Activated naive CD8-positive, alpha-beta T cell treated with anti-CD3 and anti-CD28 coated beads for 36 hours (primary cell): ENCODE measurements at places on chromosomes 5 and 9. TPM values are rescaled to one million over a fixed set of nuclear protein-coding genes. Genes with fewer than 3 reads are reported as not detected.
A peak's percentile ranks its signal among the peaks of the same experiment; 100 is the strongest.

DNA sequence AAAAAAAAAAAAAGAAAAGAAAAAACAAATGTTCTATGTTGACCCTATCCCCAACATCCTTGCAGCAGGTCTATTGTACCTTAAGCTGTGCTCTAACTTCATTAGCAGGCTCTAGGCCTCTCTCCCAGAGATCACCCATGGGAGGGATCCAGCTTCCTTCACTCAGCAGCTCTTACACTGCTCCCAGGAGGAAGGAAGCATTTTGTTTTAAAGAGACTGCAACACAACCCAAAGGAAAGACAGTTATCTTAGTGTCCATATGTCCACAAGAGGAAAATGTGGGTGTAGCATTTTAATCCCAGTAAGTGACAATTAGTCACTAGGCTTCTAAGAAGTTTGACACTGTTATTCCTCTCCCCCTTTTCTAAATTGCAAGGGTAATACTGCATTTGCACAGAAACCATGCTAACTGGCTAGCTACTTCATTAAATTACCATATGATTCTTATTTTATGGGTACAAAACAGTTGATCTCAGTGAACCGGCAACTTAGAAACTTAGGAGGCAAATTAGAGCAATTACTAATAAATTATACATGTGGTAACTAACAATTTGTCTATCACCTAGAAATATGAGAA lies 58.8 kb downstream of the MARCHF3 start:
- peaks cover 4% of the 10 kb centered on the region for H3K36me3 ChIP-seq
- H3K4me1 ChIP-seq: peaks cover 32% of the 10 kb centered on the region
- no peak for DNase-seq
- H3K4me3 ChIP-seq: no peak overlapping the region
- H3K27me3 ChIP-seq: no peaks in the 10 kb centered on the region

- no peak overlapping the region for H3K27ac ChIP-seq
- peak; percentile 40 for DNase-seq
- peaks cover 48% of the 10 kb centered on the region for H3K27me3 ChIP-seq
- no peak overlapping the region for H3K4me3 ChIP-seq
- peaks cover 14% of the 10 kb centered on the region for H3K4me1 ChIP-seq
Observed at GRCh38 chr9:21294364-21294774, 10.7 kb downstream of the IFNA5 start.

DNA sequence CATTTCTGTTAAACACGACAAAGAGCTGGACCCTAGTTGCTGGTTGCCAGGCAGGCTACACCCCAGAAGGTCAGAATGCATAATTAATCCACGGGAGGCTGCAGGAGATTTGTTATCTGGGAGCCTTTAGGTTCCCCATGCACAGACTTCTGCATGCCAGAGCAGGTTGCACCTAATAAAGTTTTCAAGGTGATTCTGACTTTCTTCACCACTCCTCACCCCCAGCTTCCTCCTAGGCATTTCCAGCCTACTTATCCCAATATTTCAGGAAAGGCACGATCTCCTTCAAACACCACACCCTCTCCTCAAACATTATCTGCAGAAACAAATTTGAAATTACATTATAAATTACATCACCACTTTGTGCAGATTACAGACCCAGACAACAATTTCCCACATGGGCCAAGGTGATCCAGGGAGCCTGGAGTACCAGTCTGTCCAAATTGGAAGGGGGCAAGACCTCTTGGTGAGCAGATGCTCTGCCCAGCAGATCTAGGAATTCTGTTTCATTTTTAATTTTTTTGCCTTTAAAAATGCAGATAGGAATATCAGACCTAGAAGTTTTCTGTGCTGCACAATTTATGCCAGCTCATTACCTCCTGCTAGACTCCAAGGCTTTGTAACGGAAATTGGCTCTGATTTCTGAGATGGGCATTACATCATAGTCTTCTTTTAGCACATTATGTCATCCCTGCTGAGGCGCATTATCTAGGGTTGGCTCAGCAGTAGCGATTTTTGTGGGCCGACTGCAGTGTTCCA lies 363.4 kb upstream of the SLC30A5 start:
- DNase-seq: no peak
- H3K4me1 ChIP-seq: peaks cover 3% of the 10 kb centered on the region
- no peaks in the 10 kb centered on the region for H3K27me3 ChIP-seq
- H3K27ac ChIP-seq: no peak overlapping the region
- no peaks in the 10 kb centered on the region for H3K36me3 ChIP-seq

Gene PITX1
- total RNA-seq: not detected

- peaks cover 14% of the 10 kb centered on the region for H3K36me3 ChIP-seq
- peak overlapping the region; percentile 92 for H3K27ac ChIP-seq
- peaks cover 54% of the 10 kb centered on the region for H3K4me1 ChIP-seq
- peaks cover 11% of the 10 kb centered on the region for H3K27me3 ChIP-seq
Observed at GRCh38 chr9:129626625-129627284, 792 bp downstream of the NTMT1 start.

DNA sequence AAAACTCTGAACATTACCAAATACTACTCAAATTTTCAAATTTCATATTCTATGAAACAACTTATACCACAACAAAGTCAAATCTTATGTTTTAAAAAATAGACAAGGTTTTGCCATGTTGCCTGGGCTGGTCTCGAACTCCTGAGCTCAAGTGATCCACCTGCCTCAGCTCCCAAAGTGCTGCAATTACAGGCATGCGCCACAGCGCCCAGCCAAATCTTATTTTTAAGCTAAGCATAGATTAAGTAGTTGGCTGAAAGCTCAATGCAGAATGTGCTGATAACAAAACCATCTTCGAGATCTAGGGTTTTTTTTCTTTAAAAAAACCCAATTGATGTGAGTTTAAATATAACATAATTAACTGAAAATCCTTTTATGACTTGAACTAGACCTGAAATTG lies 6.4 kb downstream of the LMBRD2 start:
- no peak overlapping the region for H3K4me3 ChIP-seq
- peaks cover 23% of the 10 kb centered on the region for H3K4me1 ChIP-seq
- no peaks in the 10 kb centered on the region for H3K27me3 ChIP-seq
- no peak overlapping the region for H3K27ac ChIP-seq

- no peak overlapping the region for H3K4me3 ChIP-seq
- H3K4me1 ChIP-seq: no peaks in the 10 kb centered on the region
- no peak for DNase-seq
- no peaks in the 10 kb centered on the region for H3K36me3 ChIP-seq
- H3K27me3 ChIP-seq: no peaks in the 10 kb centered on the region
- no peak overlapping the region for H3K27ac ChIP-seq
Observed at GRCh38 chr5:172342918-172343317, 59.4 kb upstream of the UBTD2 start.

GRCh38 chr5:95102080-95102479 lies 182.8 kb downstream of the MCTP1 start:
- no peak overlapping the region for H3K27ac ChIP-seq
- H3K36me3 ChIP-seq: no peaks in the 10 kb centered on the region
- no peaks in the 10 kb centered on the region for H3K4me1 ChIP-seq
- no peaks in the 10 kb centered on the region for H3K27me3 ChIP-seq
- no peak for DNase-seq

GRCh38 chr5:88884608-88884877 lies 1.6 kb upstream of the MEF2C start:
- H3K4me1 ChIP-seq: peaks cover 33% of the 10 kb centered on the region
- H3K27ac ChIP-seq: no peak overlapping the region
- H3K36me3 ChIP-seq: no peaks in the 10 kb centered on the region
- peak overlapping the region; percentile 88 for H3K4me3 ChIP-seq

DNA sequence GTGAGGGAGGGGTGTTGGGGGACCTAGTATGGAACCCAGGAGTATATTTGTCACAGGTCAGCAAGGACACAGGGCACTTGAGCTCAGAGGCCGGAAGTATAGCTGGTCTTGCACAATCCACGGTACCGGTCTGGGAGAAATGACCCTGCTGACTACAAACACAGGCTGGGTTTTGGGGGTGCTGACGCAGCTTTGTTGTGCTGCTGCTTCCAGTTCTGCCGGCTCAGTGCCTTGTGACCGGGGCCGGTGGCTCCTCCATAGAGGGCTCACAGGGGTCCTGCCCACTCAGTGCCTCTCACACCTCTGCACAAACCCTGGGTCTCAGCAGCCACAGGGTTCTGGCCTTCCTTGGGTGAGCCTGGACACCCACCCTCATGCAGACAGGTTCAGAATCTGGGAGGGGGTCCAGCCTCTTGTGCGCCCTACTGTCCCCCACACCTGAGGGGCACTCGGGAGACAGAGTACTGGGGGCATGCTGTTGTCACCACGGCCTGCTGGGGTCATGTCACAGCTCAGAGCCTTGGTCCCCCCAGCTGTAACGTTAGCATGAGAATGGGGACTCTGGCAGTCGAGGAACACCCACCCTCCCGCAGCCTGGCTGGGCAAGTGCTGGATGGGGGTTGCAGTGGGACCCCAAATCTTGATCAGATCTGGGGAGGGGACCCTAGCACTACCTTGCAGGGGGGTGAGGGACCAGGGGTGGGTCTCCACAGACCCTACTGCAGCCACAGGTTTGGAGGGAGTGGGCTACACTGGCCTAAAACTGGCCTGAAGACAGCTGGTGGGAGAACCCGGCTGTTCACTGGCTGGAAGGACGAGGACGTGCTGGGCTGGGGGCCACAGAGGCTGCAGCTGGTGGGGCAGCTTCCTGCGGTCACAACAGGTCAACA lies 17.7 kb downstream of the NINJ1 start:
- H3K4me1 ChIP-seq: peaks cover 17% of the 10 kb centered on the region
- H3K27ac ChIP-seq: no peak overlapping the region
- no peaks in the 10 kb centered on the region for H3K27me3 ChIP-seq
- H3K36me3 ChIP-seq: peaks cover 2% of the 10 kb centered on the region
- H3K4me3 ChIP-seq: no peak overlapping the region

- H3K36me3 ChIP-seq: peaks cover 48% of the 10 kb centered on the region
- H3K4me1 ChIP-seq: peaks cover 64% of the 10 kb centered on the region
- no peak overlapping the region for H3K4me3 ChIP-seq
- no peaks in the 10 kb centered on the region for H3K27me3 ChIP-seq
- peak overlapping the region; percentile 11 for H3K27ac ChIP-seq
Observed at GRCh38 chr5:62326302-62326701, 20.3 kb downstream of the KIF2A start.

Gene TMOD1
- total RNA-seq: 1.2 TPM

Gene CDC25C
- 8.4 TPM for total RNA-seq

DNA sequence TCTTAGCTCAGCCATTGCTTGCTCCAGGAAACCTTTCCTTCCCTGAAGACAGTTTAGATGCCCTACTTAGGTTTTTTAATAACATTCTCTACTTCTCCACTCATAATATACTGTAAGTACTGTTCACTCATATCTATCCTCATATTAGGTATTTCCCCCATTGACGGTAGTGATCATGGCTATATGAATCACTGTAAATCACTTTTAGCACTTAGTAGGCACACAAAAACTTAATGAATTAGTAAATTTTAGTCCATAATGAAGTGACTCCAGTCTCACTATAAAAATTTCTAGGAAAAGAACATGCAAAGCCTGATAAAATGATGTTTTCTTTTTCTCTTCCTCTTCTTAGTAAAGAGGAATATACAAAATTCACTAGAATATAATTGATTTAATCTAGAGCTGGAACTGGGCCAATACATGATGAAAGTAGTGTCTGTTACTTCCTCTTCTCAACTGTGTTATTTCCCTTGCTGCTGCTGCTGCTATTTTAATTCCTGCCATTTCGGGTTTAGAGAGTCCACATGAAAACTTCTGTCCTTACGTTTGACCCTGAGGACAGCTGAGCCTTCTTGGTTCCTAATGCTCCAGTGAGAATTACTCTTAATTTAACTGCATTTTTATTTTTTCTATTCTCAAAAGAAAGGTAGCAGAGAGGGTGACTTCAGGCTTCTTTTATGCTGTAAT lies 73.5 kb downstream of the LNPEP start:
- no peaks in the 10 kb centered on the region for H3K27me3 ChIP-seq
- peak overlapping the region; percentile 46 for H3K27ac ChIP-seq
- peaks cover 18% of the 10 kb centered on the region for H3K4me1 ChIP-seq
- no peak for DNase-seq
- no peak overlapping the region for H3K4me3 ChIP-seq

DNA sequence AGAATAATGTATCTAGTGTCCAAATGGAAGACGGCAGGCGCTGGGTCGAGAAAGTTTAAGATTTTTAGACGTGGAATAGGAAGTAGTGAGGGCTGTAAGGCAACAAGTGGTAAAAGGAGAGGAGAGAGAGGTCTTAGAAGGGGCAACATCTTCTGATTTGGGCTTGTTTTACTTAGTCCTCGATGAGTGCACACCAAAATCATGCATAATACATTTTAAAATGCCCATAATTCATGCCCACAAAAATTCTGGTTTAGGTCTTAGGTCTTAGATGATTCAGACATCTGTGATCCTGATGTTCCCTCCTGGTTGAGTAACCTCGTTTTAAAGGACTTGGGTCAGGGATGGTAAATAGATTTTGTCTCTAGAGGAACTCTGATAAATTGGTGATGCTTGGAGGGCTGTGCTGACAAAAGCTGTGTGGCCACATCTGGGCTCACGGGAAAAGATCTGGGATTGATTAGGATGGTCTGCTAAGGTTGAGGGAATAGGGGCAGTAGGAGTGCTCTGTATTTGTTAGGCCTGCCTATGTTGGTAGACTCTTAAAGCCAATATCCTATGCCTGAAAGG lies 476.3 kb downstream of the CCDC171 start:
- H3K36me3 ChIP-seq: peaks cover 5% of the 10 kb centered on the region
- no peak for DNase-seq
- H3K27ac ChIP-seq: no peak overlapping the region
- H3K4me3 ChIP-seq: no peak overlapping the region
- peaks cover 14% of the 10 kb centered on the region for H3K4me1 ChIP-seq

DNA sequence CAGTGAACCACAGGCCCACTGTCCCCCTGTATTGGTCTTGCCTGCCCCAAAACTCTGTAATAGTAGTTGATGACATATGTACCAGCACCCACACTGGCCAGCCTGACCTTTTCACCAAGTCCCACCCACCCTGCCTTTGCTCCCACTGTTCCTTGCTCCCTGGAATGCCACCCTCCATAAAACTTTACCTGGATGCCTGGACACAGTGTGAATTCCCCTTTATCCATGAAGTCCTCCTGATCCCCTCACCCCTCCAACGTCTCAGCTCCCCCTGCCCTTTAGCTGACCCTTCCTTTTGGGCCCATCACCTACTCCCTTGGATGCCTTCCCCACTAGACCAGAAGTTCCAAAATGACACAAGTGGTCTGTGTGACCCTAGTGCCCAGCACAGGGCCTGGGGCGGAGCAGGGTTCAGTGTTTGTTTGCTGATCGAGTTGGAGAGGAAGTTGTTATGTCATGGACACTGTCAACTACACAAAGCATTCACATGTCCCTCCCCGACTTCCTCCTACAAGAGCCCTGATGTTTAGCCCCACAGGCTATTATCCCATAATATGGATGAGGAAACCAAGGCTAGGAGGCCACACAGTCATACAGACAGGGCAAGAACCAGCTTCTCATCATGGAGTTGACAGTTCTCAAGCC lies 16.1 kb downstream of the AMBP start:
- H3K27me3 ChIP-seq: peaks cover 18% of the 10 kb centered on the region
- H3K36me3 ChIP-seq: no peaks in the 10 kb centered on the region
- H3K27ac ChIP-seq: no peak overlapping the region
- H3K4me1 ChIP-seq: no peaks in the 10 kb centered on the region

DNA sequence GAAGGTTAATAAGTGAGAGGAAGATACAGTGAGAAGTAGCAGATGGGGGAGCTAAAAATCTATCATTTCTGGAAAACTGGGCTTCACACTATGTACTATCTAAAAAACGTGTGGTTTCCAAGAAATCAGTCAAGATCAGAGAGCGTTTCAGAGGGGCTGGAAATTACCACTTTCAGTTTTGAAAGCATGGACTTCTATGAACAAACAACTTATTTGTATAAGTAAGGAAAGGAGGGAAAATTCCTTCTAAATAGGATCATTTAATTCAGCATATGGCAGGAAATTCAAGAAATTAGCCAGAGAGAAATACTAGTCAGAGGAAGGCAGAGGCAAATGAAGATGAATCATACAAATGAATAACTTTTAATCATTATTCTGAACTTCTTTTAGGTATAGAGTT lies 11.3 kb downstream of the TNC start:
- H3K36me3 ChIP-seq: no peaks in the 10 kb centered on the region
- H3K27ac ChIP-seq: peak overlapping the region; percentile 22
- DNase-seq: no peak
- H3K27me3 ChIP-seq: peaks cover 32% of the 10 kb centered on the region
